Cardiac ventricle fibroblast (primary cell): ENCODE measurements at places on chromosomes 1 and 21. TPM values are rescaled to one million over a fixed set of nuclear protein-coding genes. Genes with fewer than 3 reads are reported as not detected.

FMO5 gene
- 0.93 and 1.8 TPM in 2 replicates for total RNA-seq

CCDC17 gene
- total RNA-seq = 0.10 and 1.00 TPM in 2 replicates

DMBX1 gene
- not detected in 2 replicates for total RNA-seq

TFF2 gene
- total RNA-seq = not detected in 2 replicates

ATP1A1 gene
- 197 and 199 TPM in 2 replicates for total RNA-seq

DENND2C gene
- 3.1 and 3.2 TPM in 2 replicates for total RNA-seq

GUCA2B gene
- not detected in 2 replicates for total RNA-seq

SLAMF6 gene
- total RNA-seq = not detected in 2 replicates

PTPRC gene
- not detected in 2 replicates for total RNA-seq

NEGR1 gene
- total RNA-seq = 5.6 and 6.4 TPM in 2 replicates

S100B gene
- total RNA-seq = 0.62 TPM in 1 of 2 replicates, not detected in the other

AJAP1 gene
- total RNA-seq = 0.06 and 0.59 TPM in 2 replicates

IBA57 gene
- 3.2 and 6.6 TPM in 2 replicates for total RNA-seq

PRAMEF27 gene
- not detected in 2 replicates for total RNA-seq

CGN gene
- total RNA-seq = not detected in 2 replicates

CASZ1 gene
- 0.31 TPM in 1 of 2 replicates, not detected in the other for total RNA-seq

QSOX1 gene
- total RNA-seq = 282 and 307 TPM in 2 replicates

NBPF4 gene
- not detected in 2 replicates for total RNA-seq

TRIM46 gene
- total RNA-seq = 0.75 and 1.3 TPM in 2 replicates

OR2AK2 gene
- total RNA-seq = not detected in 2 replicates

IFNGR2 gene
- total RNA-seq = 40.9 and 45.9 TPM in 2 replicates

DUSP23 gene
- total RNA-seq = 120 and 140 TPM in 2 replicates

MYBPHL gene
- total RNA-seq = not detected in 2 replicates

TRIM17 gene
- total RNA-seq = not detected in 2 replicates

DTL gene
- 0.87 and 1.4 TPM in 2 replicates for total RNA-seq

C1orf141 gene
- total RNA-seq = not detected in 2 replicates

ALX3 gene
- total RNA-seq = not detected in 2 replicates

LRRC8C gene
- total RNA-seq = 4.3 and 5.8 TPM in 2 replicates

CD1E gene
- total RNA-seq = not detected in 2 replicates

SYT2 gene
- not detected in 2 replicates for total RNA-seq

ACTN2 gene
- total RNA-seq = not detected in 2 replicates

DCDC2B gene
- not detected in 2 replicates for total RNA-seq

CR1L gene
- total RNA-seq = not detected in 2 replicates

PARP1 gene
- 54.5 and 63.9 TPM in 2 replicates for total RNA-seq

ADAMTS1 gene
- total RNA-seq = 209 and 225 TPM in 2 replicates

DISC1 gene
- total RNA-seq = 2.9 and 3.6 TPM in 2 replicates

AMY2A gene
- not detected in 2 replicates for total RNA-seq

LIN9 gene
- 1.00 and 1.7 TPM in 2 replicates for total RNA-seq

AMY1A gene
- total RNA-seq = not detected in 2 replicates

CRNN gene
- not detected in 2 replicates for total RNA-seq

S100A7 gene
- total RNA-seq = not detected in 2 replicates

TSPAN2 gene
- total RNA-seq = 0.56 and 1.0 TPM in 2 replicates

SERINC2 gene
- total RNA-seq = 0.68 and 3.7 TPM in 2 replicates

CFHR5 gene
- total RNA-seq = not detected in 2 replicates

PADI1 gene
- total RNA-seq = not detected in 2 replicates

SERTAD4 gene
- total RNA-seq = 1.6 and 3.4 TPM in 2 replicates

AMY1C gene
- not detected in 2 replicates for total RNA-seq

TMEM52 gene
- 13.5 TPM in 1 of 2 replicates, not detected in the other for total RNA-seq

OR6N1 gene
- not detected in 2 replicates for total RNA-seq

WDR64 gene
- not detected in 2 replicates for total RNA-seq

TRIM67 gene
- 0.06 and 0.15 TPM in 2 replicates for total RNA-seq

CD247 gene
- total RNA-seq = 0.44 TPM in 1 of 2 replicates, not detected in the other

PERM1 gene
- not detected in 2 replicates for total RNA-seq

PM20D1 gene
- total RNA-seq = not detected in 2 replicates

PRAMEF5 gene
- not detected in 2 replicates for total RNA-seq

VANGL2 gene
- 0.20 and 1.6 TPM in 2 replicates for total RNA-seq

FAM229A gene
- 2.7 and 4.1 TPM in 2 replicates for total RNA-seq

TRPM2 gene
- total RNA-seq = not detected in 2 replicates

FTCD gene
- not detected in 2 replicates for total RNA-seq

PDZK1IP1 gene
- not detected in 2 replicates for total RNA-seq
